ENCODE measurements at places on chromosomes 2 and 18.
A peak's percentile ranks its signal among the peaks of the same experiment; 100 is the strongest.

DNA sequence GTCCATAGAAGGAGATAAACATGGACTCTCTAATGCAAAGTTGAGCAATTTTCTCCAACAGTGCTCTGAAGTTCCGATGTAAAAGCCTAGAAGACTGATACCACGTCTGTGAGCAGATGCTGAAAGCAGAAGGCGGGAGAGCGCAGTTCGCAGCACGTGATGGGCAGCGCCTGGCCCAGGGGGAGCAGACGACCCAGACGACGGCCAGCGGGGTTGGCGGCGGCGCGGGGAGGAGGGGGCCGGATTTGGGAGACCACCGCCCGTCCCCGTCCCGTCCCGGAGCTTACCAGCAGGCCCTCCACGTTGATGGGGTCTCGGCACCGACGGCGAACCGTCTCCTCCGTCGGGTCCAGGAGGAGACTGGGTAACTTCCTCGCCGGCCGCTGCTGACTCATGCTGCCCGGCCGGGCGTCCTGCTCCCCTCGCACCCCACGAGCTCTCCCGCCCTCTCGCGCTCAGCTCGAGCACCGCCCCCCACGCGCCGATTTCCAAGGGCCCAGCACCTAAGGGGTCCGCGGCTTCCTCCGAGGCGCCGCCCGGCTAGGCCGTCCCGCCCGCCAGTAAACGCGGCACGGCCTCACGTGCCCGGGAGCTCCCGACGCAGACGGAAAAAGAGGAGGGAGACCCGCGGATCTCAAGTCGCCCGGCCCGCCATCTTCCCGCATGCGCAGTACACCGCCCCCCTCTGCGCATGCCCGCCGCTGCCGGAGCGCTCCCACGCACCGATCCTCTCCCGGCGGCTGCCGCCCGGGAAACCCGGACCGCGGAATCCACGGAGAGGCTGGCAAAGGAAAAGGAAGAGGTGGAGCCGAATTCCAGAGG is at the start of gene E2F6:
Gene E2F6 (minus strand): TSS at position 677 of the 822 bp plus-strand sequence. CDS start 282 bp downstream, at position 395.
- peak; percentile 92 for DNase-seq

DNA sequence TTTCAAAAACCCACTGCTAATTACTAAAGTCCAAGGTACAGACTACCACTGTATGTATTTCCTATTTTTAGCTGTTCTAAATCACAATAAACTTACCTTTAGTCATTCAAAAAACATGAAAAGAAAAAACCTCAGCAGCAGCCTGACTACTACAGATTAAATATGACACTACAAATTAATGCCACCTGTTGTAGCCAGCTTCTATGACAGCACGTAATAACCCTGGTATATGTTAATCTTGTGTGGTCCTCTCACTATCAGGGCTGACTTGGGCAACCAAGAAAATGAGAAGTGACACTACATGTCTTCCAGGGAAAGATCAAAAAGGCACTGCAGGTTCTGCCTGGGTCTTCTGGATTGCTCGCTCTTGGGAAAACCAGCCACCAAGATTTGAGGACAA is 90.6 kb upstream of the FAM124B start:
- no peak for DNase-seq

- DNase-seq, result no peak
Observed at GRCh38 chr2:71671895-71672825, 218.8 kb downstream of the DYSF start.

DNA sequence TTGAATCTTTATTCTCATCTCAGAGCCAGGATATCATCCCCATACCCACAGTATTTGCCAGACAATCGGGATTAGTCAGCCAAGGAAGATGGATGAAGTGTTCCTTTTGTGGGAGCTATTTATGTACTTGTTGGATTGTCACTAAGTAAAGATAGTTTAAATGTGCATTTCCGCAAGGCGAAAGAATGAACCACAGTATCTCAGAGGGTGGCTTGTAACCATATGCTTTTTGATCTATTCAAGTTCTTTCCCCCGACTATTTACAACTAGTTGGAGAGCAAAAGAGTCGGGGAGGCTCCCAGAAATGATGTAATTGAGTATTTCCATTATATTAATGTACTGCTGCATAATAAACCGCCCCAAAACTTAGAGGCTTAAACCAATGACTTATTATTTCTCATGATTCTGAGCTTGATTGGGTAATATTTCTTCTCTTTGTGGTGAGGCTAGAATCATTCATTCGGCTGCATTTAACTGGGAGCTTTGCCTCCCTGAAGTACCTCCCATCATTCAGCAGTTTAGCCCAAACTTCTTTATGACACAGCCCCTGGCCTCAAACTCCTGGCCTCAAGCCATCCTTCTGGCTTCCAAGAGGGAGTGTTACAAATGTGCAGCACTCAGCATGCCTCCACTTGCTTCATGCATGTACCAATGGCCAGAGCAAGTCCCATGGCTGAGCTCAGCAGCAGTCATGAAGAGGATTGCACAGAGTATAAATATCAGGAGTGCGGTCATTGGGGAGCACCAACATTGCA is 423.7 kb downstream of the METTL4 start:
- peak; percentile 11 for DNase-seq

DNA sequence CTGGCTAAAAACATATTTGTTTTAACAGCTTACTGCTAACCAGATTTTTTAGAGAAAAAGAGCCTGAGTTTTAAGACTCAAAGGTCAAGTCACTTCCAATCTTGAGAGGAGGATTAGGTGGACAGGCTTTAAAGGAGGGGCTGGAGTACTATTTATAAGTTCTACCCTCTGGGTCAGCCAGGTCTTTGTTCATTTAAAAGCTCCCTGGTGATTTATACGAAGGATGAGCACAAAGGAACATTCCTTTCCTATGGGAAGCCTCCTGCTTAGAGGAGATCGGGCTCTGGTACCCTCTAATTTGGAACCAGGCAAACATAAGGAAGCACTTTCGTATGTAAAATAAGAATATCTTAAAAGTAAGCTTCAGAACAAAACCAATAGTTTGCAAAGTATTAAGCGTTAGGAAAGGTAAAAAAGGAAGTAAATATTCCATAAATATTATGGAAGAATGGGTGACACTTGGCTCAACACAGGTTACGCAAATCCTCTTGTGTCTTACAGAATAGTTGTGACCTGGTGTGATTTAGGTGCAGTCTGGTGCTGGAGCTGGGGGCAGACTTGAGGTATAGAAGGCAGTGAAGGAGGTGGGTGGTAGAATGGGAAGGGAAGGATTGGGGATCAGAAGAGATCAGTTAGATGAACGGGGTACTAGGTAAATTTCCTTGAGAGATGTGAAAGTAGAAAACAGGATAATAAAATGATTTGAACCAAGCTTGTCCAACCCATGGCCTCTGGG is 35.6 kb downstream of the PDE6D start:
- DNase-seq, result no peak

DNA sequence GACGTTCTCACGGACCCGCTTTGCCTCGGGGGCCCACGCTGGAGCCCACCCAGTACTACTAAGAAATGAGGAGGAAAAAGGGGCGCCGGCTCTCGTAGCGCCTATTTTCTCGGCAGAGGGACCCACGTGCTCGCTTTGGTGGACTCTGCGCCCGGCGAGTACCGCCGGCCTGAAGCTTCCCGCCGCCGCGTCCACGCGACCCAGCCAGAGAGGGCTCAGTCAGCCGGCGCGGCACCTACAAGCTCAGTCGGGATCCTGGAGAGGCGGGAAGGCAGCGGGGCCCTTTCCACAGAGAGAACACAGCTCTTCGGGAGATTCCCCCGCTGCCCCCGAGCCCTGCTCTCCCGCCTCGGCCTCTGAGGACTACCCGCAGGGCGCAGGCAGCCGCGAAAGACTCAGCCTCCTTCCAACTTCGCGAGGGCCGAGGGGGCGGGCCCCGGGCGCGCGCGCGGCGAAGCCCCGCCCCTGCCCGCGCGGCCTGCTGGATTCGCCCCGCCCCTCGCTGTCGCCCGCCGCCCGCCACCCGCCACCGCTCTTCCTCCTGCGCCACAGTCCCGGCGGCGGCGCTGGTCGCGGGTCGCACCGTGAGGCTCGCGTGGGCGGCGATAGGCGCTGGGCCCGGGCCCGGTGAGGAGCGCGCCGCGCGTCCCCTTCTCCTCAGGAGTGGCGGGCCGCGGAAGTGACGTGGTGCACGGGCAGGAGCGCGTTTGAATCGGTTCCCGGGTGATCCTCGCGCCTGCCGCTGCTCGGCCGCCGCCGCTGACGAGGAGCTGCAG is at the start of gene SMCHD1:
Gene SMCHD1 (plus strand): TSS at position 549 of the 776 bp plus-strand sequence. CDS start 350 bp downstream, outside the sequence.
- DNase-seq, result peak; percentile 84
